Hippocampal formation (tissue), 2 donors: ENCODE measurements at places on chromosomes 6 and 20.

DNA sequence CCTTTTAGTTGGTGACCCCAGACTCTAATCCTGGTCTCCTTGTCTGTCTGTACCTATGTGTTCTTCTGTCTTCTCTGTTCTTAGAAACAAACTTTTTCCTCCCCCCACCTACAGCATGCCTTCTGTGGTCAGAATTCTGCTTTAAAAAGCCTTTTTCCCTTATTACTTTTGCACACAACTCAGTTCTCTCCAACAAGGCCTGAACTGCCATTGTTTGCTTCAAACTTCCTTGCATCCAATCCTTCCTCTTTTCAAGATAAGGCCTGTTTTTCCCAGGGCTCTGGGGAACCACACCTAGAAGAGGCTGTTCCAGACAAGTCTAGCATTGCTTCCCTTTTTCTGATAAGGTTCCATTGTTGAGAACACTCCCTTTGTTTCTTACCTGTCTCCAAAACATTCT, 22.2 kb upstream of the NCOA3 start:
- DNase-seq, result no peak

DNA sequence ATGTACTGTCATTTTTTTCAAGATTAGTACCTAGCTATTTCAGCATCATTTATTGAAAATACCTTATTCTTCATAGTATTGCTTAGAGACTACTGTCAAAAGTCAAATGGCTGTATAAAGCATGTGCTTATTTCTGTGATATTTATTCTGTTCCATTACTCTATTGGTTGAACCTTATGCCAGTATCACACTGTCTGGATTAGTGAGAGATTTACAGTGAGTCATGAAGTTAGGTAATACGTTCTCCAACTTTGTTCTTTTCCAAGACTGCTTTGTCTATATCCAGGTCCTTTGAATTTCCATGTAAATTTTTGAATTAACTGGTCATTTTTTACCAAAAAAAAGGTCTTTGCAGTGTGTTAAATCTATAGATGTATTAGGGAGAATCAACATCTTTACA, 18.6 kb upstream of the RNF217 start:
- DNase-seq, result no peak

- DNase-seq, result no peak
These were observed 108.0 kb downstream of the SNX5 start for GRCh38 chr20:17860301-17861197.

GRCh38 chr20:63351811-63352591, 9.1 kb downstream of the CHRNA4 start:
- peak; percentile 44 for DNase-seq

GRCh38 chr6:17120019-17120418, 18.2 kb downstream of the STMND1 start:
- DNase-seq, result no peak

GRCh38 chr20:51042657-51043247, 19.8 kb upstream of the KCNG1 start:
- DNase-seq, result no peak

DNA sequence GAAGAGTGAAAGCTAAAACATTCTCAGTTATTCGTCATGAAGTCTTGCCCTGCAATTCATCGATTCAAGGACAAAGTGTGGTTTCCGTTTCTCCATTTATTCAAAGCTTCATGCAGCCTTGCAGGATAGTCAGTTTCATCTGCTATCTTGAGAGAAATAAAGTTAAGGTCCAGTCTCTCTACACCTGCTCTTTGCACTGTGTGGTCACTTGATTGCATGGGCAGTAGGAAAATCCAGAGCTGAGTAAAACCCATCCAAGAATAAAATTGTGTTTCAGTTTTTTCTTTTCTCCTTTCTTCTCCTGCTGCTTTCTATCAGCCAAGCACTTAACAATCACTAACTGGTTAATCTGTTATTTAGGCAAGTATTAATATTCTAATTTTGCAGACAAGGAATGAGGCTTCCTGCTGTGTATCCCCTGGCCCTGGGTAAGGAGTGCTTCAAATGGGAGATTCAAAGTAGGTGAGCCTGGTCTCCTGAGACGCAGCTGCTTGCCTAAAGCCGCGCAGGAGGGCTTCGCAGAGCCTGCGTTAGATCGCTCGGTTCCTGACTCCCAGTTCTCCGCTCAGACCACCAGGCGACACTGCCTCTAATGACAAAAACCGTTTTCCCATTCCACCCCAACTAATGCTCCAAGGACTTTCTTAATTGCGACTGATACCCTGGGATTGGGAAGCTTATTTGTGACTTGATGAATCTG, 808.3 kb downstream of the TFAP2A start:
- DNase-seq, result no peak

DNA sequence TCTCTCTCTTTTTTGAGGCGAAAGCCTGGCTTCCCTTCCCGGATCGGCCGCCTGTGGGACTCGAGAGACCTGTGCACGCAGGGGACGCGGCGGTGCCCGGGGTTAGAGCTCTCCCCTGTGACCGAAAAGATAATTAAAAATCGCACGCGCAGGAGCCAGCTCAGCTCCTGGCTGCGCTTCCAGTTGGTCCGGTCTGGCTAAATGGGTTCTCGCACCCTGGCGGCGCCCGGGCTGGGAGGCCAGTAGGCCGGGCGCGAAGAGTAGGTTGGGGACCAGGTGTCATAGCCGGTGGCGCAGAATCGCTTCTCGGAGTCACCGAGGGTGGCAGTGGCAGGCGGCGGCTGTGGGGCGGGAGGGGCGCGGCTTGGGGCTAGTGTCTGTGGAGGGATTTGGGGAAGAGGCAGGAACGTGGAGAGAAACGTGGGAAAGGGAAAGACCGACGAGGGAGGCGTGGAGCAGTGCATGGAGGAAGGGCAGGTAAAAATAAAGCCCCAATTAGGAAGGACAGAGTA, 41.9 kb upstream of the SUPT3H start:
- no peak for DNase-seq

DNA sequence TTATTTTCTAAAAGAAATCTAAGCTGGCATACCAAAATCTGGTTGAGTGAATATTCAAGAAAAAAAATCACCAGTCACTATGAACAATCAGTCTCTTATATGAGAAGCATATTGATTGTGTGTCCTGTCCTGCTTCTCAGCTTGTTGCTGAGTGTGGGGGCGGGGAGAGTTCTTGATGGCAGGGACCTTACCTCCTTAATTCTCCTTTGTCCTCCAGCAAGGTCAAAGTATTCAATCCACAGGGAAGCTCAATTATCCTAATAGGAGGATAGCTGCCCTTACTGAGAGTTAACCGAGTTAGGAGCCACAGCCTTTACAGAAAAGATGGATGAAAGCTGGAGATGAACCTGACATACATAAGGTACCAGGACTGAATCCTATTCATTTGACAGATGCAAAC, 154.0 kb downstream of the LY86 start:
- no peak for DNase-seq

DNA sequence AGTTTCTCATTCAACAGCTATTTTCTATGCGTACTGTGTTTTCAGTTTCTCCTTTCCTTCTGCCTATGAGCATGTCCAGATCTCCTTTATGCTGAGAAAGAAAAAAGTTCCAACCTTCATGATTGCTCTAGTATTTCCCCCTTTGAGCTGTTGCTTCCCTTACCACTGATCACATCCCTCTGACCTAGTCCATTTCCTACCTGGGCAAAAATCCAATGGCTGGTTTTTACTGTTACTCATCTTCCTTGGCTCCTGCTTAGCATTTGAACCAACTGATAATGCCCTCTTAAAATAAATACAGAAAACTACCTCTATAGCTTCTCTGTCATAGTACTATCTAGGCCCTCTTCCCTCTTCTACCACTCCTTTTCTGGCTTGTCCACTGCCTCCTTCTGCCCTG, 6.0 kb downstream of the RFX6 start:
- no peak for DNase-seq
